COR-L47 (cell line): ENCODE measurements at places on chromosomes 3 and 15.

GRCh38 chr3:95151590-95151989 lies 1088.7 kb downstream of the NSUN3 start:
- DNase-seq = no peak

DNA sequence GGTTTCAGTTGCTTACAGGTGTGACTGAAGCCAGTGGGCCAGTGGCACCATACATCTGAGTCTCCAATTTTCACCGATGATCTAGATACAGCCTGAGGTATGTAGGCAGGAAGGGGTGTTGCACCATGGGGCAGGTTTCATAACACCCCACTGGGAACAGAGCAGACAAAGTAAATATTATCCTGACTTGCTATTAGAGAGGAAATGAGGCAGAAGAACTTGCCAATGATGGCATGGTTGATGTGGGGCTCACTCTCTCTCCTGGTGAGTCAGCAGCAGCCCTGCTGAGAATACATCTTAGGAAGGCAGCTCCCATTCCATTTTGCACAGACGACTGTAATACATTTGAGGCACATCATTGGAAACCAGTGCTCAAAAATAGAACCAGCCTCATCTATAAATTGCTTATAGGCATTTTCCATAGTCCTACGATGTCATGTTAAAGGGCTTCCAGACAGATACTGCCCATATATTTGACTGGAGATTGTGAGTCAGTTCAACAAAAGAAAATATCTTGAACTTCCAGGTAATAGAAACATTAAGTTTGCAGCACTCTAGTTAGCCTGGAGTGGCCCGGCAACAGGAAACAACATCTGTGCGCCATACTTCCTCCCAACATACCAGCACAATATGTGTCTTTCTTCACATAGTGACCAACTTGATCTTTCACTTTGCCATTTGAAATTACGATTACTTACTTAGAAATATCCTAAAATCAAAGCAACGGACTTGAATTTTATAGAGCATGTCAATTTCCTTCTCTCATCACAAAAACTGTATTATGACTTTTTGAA lies 175.5 kb downstream of the NECTIN3 start:
- DNase-seq = peak; percentile 62

DNA sequence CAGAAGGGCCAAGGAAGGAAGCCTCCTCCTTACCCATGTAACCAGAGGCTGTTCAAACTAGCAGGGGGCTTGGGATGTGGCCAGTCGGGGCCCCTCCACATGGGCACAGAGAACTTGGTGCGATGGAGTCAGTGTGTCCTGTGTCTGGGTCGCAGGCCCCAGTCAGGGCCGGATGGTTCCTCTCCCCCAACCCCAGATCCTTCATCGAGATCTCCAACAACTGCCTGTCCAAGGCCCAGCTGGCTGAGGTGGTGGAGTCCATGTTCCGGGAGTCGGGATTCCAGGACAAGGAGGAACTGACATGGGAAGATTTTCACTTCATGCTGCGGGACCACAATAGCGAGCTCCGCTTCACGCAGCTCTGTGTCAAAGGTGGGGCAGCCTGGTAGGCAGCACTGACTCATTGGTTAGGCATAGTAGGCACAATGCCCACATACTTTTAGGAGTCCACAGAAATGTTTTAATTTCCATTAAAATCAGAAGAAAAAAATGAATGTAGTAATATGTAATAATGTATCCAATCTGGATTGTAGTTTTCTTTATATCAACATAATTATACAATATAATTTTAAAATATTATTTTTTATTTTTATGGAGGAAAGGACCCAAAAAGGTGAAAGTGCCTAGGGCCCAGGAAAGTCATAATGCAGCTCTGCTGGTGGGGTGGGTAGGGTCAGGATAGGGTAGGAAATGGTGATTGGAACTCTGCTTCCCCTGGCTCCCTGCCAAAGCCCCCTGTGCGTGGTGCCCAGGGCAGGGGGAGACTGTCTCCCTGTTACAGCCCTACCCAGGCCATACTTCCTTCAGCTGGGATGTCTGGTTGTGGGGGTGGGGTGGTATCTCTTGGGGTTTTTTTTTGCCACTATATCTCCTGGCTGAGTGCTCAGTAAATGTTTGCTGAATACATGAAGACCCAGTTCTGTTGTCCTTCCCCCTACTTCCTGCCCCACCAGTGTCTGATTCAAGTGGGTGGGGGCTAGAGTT lies 18.6 kb downstream of the DUOX1 start:
- no peak for DNase-seq

DNA sequence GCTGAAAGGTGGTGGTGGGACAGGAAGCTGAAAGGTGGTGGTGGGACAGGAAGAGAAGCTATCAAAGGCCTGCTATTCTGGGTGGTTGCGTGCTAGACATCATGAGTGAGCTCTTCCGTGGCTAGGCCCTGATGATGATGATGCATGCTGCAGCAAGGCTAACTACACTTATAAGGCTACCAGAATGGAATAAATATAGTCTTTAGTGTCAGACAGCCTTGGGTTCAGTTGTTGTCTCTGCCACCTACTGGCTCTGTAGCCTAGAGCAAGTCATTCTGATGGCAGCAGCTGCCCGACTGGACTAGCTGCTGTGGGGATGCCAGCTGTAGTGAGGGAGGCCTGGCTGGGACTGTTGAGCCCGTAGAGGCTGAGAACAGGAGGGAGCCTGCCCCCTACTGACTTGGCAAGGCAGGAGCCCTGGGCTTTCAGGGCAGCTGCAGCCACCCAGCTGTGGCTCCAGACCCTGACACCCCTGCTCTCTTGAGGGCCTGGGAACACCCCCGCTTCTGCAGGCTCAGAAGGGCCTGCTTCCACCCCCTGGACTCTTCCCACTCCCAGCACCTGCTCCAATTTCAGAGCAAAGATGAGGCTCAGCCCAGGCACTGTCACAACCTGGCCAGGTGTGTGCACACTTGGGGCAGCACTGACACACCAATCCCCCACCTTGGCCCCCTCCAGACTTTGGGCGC lies 21.4 kb upstream of the ZBED2 start:
- DNase-seq = no peak

DNA sequence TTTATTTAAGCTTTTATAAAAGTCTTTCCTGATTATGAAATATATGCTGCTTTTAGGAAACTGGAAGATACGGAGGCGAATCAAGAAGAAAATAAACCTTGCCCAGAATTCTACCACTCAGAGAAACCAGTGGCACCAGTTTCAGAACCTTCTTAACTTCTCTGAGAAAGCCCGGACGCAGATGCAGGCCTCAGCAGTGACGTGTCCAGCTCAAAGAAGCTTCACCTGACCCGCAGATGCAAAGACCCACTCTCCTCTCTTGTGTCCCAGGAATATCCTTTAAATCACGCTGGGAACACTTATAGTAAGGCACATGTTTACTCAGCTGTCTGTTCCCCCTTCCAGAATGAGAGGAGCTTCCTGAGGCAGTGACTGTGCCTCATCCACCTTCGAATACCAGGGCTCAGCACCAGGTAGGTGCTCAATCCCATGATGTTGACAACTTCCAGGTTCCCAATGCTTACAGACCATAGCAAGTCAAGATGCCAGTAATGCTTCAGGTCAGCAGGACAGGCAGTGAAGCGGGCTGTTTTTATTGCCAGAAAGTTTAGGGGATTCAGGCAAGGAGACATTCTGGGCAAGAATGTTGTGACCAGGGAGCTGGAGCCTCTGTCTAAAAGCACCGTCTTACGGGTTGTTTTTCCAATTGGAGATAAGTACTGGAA lies 39.9 kb upstream of the LDHAL6B start:
- DNase-seq = no peak

GRCh38 chr15:63504979-63505841 lies 817 bp downstream of the USP3 start:
- DNase-seq = peak; percentile 69

- DNase-seq = no peak
Observed at GRCh38 chr3:177822681-177823096, 625.4 kb upstream of the TBL1XR1 start.

DNA sequence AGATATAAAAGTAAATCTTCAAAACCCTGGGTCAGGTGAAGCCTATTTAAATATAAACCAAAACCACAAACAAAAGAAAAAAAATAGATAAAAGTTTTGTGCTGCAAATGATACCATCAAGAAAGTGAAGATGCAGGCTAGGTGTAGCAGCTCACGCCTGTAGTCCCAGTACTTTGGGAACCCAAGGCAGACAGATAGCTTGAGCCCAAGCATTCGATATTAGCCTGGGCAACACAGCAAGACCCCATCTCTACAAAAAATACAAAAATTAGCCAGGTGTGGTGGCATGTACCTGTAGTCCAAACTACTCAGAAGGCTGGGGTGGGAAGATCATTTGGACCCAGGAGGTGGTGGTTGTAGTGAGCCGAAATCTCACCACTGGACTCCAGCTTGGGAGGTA lies 164.8 kb downstream of the MAGI1 start:
- no peak for DNase-seq
